ENCODE measurements at places on chromosomes 4 and X.

GRCh38 chrX:70132224-70132623, 1.0 kb upstream of the IGBP1 start:
- peak; percentile 2 for DNase-seq

- no peak for DNase-seq
Observed at GRCh38 chrX:9788911-9789310, 2.7 kb downstream of the SHROOM2 start.

GRCh38 chr4:57490520-57491255, 380.5 kb upstream of the IGFBP7 start:
- no peak for DNase-seq

DNA sequence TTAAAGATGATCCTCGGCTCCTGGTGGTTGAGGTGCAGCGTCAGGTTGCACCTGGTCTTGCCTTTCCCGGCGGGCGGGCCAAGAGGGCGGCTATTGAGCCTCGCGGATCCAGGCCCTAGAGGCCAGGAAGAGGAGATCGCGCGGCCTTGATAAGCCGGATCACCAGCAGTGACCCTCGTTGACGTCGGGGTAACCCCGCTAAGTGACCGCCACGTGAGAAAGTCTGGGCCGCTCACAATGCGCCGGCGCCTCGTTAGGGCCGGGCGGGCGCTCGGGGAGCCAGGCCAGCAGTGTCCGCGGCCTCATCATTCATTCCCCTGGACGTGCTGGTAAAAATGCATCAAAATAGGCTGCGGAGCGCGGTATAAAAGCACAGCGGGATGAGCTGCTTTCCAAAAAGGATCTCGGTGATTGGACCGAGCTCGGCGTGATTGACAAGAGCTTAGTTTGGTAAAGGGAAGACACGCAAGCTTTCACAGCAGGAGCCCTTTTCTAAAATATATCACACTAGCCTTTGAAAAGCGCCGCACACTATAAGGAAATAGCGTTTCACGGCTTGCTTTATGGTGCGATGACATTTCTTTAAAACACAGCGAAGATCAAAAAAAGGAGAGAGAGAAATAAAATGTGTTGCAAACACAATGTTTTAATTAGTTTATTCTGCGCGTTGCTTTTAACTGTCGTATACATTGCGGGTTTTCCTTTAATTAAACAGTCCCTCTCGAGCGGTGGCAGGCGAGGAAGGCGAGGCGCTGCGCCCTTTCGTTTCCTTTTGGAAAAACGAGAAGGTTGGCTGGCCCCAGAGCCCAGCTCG, 15.9 kb upstream of the ZIC3 start:
- no peak for DNase-seq

GRCh38 chr4:40918330-40918729, 168.6 kb downstream of the NSUN7 start:
- DNase-seq: no peak

DNA sequence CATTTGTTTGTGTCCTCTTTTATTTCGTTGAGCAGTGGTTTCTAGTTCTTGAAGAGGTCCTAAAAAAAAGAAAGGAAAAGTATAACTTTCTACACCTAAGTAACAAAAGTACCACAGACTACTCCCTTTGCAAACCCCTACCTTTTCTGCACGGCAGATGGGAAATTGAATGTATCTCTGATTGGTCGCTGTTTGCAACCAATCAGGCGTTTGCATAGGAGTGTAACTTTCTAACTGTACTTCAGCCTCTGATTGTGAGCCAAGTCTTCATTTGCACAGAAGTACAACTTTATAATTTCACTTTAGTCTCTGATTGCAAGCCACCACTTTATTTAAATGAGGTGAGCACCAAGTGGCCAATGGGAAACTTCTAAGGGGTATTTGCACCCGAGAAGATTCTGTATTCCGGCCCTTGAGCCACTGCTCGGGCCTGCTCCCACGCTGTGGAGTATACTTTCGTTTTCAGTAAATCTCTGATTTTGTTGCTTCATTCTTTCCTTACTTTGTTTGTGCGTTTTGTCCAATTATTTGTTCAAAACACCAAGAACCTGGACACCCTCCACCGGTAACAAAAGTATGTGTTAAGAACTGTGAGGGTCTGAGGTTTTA, 40.3 kb upstream of the FHL1 start:
- no peak for DNase-seq

DNA sequence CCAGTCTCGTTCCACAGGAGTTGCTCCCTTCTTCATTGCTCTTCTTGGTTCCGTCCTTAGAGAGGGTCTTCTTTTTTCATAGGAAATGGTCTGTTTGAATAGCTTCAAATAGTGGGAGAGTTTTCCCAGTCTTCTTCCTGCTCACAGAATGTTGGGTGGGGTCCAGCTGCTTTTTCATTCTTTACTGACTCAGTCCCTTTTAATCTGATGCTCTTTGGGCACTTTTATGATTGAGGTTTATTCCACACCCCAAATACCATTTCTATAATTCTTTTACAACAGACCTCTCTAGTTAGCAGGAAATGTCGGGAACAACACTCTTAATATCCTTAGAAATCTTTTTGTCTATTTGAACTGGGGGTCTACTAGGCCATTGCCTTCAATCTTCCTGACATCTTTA, 239.5 kb downstream of the PRDM5 start:
- DNase-seq: no peak

DNA sequence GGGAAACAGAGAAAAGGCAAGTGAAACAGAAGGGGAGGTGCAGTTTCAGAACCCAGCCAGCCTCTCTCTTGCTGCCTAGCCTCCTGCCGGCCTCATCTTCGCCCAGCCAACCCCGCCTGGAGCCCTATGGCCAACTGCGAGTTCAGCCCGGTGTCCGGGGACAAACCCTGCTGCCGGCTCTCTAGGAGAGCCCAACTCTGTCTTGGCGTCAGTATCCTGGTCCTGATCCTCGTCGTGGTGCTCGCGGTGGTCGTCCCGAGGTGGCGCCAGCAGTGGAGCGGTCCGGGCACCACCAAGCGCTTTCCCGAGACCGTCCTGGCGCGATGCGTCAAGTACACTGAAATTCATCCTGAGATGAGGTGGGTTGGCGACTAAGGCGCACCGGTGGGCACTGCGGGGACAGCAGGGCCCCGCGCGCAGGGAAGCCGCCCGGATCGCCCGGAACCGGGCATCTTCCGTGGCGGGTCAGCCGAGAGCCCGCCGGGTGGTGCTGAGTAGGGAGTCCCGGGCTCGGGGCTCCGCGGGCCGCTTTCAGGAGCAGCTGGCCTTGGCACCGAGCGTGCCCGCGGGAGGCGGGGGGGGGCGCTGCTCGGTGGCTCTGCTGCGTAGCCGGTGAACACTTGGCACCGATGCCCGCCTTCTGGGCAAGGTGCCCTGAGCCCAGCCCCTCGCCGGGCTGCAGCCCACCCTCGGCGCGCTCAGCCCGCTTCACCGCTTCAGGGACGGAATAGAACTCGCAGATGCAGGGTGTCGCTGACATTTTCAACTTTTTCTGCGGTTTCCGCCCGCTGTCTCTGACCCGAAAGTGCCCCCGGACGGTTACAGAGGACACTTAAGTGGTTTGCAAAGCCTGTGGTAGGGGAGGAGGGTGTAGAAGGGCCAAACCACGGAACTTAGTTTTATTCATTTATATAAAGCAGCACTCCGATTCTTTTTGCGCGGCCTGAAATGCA, at the start of gene CD38:
Gene CD38, plus strand, starts transcription at position 40 of the 953 bp plus-strand sequence. Its CDS starts 87 bp downstream, at position 127.
- DNase-seq: no peak

- DNase-seq: peak; percentile 51
Observed at GRCh38 chrX:16836371-16836770, 33.8 kb downstream of the RBBP7 start.

- DNase-seq: no peak
Observed at GRCh38 chr4:153010146-153010545, 74.0 kb downstream of the FHDC1 start.

DNA sequence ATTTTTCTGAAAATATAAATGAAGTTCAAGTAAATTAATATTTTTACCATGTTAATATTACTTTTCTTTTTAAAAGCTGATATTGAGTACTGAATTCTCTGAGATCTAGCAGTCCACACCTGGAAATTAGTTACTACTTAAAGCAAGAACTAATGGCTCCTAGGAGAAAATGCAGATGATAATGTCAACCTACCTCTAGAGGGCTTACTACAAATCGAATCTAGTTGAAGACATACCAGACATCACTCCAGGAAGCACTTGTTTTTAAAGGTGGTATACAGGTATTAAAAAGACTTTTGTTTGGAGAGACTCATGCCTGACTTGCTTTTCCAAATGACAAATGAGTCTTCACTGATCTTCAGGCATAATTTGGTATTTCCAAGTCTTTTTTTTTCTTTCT, 516.4 kb upstream of the BOD1L1 start:
- peak; percentile 4 for DNase-seq

DNA sequence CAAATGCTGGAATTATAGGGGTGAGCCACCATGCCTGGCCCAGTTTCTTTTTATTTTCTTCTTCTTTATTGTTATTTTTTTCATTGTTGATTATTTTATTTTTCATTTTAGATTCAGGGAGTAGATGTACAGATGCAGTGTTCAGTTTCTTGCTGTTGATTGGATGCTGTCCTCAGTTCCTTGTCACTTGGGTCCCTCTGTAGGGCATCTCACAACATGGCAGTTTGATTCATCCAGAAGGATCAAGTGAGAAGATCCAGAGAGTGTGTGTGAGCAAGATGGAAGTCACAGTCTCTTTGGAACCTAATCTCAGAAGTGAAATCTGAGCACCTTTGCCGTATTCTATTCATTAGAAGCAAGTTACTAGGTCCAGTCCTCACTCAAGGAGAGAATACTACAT, 20.9 kb downstream of the HMGB3 start:
- peak; percentile 13 for DNase-seq
